Glutamatergic neuron (in vitro differentiated cells): ENCODE measurements at places on chromosomes 13 and 19. TPM values are rescaled to one million over a fixed set of nuclear protein-coding genes. Genes with fewer than 3 reads are reported as not detected.

GRCh38 chr19:40191836-40192646 lies 815 bp downstream of the MAP3K10 start:
- DNase-seq = peak; percentile 78

DNA sequence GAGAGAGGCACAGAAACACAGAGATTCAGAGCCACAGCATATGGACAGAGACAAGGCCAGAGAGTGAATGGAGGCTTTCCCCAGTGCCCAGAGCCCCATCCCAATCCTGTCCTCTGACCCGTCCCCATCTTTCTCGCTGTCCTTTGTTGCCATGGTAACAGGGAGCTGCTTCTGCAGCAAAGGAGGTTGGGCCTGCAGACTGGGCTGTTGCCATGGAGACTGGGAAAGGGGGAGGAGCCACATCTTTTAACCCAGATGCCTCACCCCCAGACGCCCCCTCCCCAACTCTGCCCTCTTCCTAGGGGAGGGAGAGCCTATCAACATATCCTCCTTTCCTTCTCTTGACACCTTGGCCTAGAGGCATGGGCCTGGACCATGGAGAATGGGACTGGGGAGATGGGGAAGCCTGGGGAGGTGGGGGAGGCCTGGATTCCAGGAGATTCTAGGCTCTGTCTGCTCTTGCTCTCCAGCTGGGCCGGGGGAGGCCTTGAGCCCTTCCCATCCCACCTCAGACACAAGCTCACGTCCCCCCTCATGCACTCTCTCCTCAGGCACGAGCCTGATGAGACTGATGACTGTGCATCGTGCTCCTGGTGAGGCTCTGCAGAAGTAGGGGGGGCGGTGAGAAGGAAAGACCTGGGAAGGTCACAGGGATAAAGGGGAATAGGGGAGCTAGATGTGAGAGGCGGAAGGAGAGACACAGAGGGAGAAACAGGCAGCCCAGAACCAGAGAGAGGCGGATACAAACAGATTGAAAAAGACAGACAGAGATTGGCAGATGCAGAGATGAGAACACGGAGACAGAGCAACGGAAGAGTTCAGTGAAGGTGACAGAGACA lies 2.1 kb upstream of the ATP1A3 start:
- DNase-seq = peak; percentile 88

KLK2 gene
- total RNA-seq = not detected

GRCh38 chr13:41651413-41652058 lies 194.2 kb downstream of the RGCC start:
- DNase-seq = no peak

DNA sequence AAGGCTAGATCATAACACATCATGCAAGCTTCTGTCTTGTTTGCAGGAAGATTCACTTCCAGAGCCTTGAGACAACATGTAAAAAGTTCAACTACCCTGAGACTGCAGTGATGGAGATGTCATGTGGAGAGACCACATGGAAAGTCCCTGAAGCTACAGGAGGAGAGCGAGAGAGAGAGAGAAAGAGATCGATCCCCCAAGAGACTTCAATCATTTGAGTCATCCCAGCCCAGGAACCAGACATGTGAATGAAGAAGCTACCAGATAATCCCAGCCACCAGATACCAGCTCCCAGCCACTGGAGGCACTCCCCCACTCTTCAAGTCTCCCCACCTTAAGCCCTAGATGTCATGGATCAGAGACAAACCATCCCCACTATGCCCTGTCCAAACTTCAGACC lies 10.7 kb upstream of the EVI5L start:
- DNase-seq = no peak

DNA sequence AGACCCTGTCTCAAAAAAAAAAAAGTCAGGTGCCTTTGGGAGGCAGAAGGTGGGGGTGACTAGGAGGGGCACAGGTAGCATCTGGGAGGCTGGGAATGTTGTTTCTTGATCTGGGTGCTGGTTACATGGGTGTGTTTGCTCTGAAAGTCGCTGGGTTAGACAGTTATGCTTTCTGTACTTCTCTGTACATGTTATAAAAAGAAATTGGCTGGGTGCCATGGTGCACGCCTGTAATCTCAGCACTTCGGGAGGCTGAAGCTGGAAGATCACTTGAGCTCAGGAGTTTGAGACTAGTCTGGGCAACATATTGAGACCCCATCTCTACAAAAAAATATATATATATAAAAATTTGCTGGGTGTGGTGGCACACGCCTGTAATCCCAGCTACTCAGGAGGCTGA lies 15.1 kb downstream of the NOSIP start:
- no peak for DNase-seq

FARP1 gene
- 233 TPM for total RNA-seq

MBD3L3 gene
- total RNA-seq = 1.3 TPM

- DNase-seq = no peak
Observed at GRCh38 chr13:99725644-99726043, 224.4 kb downstream of the TM9SF2 start.

B3GNT3 gene
- not detected for total RNA-seq

- DNase-seq = no peak
Observed at GRCh38 chr13:27391471-27391870, 32.9 kb upstream of the GTF3A start.

GRCh38 chr13:25170554-25171111 lies 1.5 kb downstream of the AMER2 start:
- peak; percentile 50 for DNase-seq

DNA sequence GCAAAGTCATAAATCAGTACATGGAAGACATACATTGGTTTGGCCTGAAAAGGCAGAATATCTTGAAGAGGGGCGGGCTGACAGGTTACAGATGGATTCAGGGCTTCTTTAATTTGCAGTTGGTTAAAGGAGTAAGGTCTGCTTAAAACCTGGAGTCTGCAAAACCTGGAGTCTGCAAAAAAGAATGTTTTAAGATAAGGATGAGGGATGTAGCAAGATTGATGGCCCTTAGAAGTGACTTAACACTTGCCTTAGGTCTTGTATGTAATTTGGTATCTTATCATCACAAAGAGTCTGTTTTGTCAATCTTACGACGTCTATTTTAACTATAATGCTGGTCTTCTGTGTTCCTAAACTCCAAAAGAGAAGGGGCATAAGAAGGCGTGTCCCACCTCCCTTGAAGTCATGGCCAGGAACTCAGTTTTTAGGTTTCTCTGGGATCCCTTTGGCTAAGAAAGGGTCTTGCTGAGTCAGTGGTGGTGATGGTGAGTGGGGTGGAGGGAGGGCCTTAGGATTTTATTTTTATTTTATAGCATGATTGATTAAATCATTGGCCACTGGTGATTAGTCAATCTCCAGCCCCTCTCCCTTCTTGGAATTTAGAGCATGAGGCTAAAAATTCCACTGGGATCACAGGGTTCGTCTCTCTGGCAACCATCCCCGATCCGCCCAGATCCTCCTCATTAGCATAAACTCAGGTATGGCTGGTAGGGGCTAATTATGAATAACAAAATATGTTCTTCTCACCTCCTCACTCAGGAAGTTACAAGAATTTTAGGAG lies 10.1 kb upstream of the HAS1 start:
- no peak for DNase-seq

KIR2DL3 gene
- total RNA-seq = not detected
